ENCODE measurements at places on chromosomes 6 and 20.

GRCh38 chr6:155528982-155529453, 73.4 kb upstream of the NOX3 start:
- H3K27me3 ChIP-seq: no peaks in the 10 kb centered on the region
- H3K4me3 ChIP-seq: no peak overlapping the region

- H3K27ac ChIP-seq: peak within 1 kb of the TSS; percentile 84
- no peaks in the 10 kb centered on the region for H3K4me1 ChIP-seq
- H3K36me3 ChIP-seq: no peaks in the 10 kb centered on the region
- H3K27me3 ChIP-seq: no peaks in the 10 kb centered on the region
Observed at GRCh38 chr6:75284632-75285282, at the start of gene TMEM30A. TMEM30A (minus strand) TSS chr6:75284792; CDS start chr6:75284638, 154 bp downstream.

DNA sequence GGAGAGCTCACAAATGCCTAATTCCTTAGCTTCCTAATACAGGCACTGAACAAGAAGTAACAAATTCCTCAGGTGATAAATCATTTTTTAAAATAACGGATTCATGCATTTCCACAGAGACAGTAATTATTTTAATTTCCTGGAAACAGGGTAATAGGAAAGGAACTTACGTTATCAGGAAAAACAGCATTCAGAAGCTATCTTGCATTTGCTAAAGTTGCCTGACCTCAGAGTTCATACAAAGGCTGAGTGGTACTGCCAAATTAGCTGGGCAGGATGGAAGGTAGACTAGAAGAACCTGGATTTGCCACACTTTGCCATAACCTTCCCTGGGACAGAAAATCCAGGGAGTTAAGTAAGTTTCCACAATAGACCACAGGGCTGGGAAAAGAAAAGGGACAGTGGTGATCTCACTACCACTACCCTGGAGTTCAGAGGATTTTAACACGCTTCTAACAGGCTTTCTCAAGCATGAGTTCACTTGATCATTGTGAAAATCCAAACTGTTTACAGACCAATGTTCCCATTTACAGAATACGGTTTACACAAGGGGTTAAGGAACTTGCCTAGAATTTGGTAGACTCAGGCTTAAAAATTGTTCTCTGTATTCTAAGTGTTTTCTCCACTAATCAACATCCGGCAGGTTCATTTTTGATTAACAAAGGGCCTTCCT, 57.0 kb downstream of the KIF13A start:
- no peak overlapping the region for H3K4me3 ChIP-seq
- H3K4me1 ChIP-seq: peaks cover 52% of the 10 kb centered on the region
- peak overlapping the region; percentile 71 for H3K27ac ChIP-seq
- DNase-seq: no peak
- no peaks in the 10 kb centered on the region for H3K27me3 ChIP-seq
- H3K36me3 ChIP-seq: no peaks in the 10 kb centered on the region

DNA sequence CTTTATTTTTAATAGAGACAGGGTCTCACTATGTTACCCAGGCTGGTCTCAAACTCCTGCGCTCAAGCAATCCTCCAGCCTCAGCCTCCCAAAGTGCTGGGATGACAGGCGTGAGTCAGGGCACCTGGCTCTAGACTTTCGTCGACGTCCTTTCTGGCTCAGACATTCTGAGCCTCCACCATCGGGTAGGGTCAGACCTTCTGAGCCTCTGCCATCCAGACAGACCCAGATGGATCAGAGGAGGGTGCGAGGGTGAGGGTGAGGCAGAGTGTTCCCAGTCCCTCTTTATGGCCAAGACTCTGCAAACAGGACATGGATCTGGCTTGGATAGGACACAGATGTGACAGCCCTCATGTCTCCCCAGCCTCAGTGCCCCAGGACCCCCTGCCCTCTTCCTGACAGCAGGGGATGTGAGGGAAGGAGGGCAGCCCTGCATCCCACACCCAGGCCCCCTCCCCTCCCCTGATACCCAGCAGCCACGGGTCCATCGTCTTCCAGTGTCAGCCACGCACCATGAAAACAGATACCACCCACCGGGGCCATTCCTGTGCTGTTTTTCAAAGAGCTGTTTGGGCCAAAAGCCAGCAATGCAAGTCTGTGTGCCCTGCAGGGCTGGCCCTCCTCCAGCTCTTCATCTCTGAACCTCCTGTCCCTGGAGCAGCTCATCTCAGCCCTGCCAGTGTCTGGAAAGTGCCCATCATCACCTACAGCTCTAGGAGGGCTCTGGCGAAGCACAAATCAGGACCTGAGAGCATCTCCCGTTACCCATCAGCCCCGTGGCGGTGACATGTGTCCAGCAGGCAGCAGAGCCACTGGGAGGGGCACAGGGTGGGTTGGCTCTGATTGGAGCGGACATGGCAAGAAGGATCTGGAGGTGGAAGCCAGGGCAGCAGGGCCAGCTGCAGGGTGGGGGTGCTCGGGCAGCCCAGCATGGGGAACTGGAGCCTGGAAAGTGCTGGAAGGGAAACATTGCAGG, 208.4 kb downstream of the PREX1 start:
- H3K27me3 ChIP-seq: no peaks in the 10 kb centered on the region
- no peak overlapping the region for H3K4me3 ChIP-seq
- H3K4me1 ChIP-seq: peaks cover 20% of the 10 kb centered on the region
- H3K27ac ChIP-seq: no peak overlapping the region
- DNase-seq: no peak

DNA sequence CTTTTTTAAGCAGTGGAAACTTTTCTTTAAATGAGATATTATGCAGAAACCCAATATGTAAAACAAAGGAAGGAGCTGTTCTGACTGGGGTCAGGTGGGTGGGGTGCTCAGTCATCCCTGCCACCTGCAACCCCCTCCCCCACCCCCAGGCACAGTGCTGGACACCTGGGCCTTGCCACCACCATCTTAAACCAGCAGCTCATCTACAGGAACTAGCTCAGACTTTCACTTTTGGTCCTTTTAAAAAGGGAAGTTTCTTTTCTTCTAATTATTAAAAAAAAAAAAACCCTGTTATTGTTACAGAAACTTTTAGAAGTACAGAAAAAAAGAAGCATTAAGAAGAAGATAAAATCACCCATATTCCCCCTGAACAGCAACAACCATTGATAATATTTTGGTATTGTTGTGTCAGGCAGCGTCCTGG, 37.1 kb downstream of the PPP1R16B start:
- H3K27me3 ChIP-seq: no peaks in the 10 kb centered on the region
- H3K27ac ChIP-seq: no peak overlapping the region
- H3K4me1 ChIP-seq: no peaks in the 10 kb centered on the region
- DNase-seq: no peak

DNA sequence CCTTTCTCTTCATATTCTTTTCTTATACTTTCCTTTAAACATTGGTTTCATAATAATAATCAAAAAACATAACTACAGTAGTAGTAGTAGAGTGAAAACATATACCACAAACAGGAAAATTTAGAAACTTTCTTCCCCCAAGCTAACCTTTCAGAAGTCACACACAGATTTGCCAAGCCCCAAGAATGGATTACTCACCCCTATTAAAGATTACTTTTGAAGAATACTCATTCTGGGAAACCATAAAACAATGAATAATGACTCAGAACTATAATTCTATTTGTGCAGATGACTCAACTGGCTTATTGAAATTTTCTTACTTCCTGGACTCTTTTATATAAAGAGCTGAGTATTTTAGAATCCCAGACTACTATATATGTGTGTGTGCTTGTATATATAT, 119.4 kb upstream of the GJE1 start:
- DNase-seq: no peak
- no peak overlapping the region for H3K27ac ChIP-seq
- H3K4me1 ChIP-seq: no peaks in the 10 kb centered on the region
- H3K27me3 ChIP-seq: no peaks in the 10 kb centered on the region
- no peaks in the 10 kb centered on the region for H3K36me3 ChIP-seq

DNA sequence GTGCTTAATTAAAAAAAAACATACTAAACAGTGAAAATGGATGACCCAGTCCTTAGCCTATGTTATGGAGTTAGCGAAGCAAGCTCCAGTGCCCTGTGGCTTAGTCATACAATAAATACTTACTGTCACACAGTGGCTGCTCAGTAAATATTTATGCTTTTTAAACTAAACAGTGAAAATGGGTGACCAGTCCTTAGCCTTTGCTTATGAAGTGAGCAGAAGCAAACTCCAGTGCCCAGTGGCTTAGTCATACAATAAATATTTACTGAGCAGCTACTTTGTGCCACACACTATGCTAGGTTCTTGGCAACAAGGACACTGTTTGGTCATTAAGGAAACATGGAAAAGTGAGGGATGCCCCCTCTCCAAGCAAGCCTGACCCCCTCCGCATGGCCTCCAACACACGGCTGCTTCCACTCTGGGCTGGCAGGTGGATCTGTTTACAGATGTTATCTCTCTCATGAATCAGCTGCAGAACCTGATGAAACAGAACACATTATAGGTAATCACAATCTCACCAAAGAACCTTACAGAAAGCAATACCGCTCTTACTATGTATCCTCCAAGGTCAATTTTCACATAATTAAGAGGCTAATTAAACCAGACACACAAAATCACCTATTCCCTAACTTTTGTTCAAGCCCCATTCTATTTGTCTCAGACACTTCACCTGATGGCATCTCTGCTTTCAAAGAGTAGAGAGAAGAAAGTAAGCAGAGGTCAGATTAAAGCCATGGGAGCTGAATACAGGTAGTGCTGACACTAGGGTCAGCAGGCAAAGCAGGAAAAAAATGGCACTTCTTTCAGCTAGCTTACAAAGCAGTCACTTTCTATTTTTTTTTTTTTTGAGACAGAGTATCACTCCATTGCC, 27.3 kb downstream of the CDK5RAP1 start:
- no peaks in the 10 kb centered on the region for H3K36me3 ChIP-seq
- no peaks in the 10 kb centered on the region for H3K4me1 ChIP-seq
- no peak overlapping the region for H3K27ac ChIP-seq
- DNase-seq: no peak
- H3K4me3 ChIP-seq: no peak overlapping the region
- H3K27me3 ChIP-seq: no peaks in the 10 kb centered on the region

- H3K4me3 ChIP-seq: no peak overlapping the region
- no peaks in the 10 kb centered on the region for H3K27me3 ChIP-seq
- no peaks in the 10 kb centered on the region for H3K36me3 ChIP-seq
- no peaks in the 10 kb centered on the region for H3K4me1 ChIP-seq
Observed at GRCh38 chr6:10951675-10952282, 64.9 kb downstream of the SYCP2L start.

GRCh38 chr20:62543470-62544302, 67.9 kb upstream of the GATA5 start:
- no peak overlapping the region for H3K27ac ChIP-seq
- H3K4me3 ChIP-seq: no peak overlapping the region
- no peaks in the 10 kb centered on the region for H3K4me1 ChIP-seq

GRCh38 chr6:5745081-5745480, 261.6 kb downstream of the NRN1 start:
- H3K36me3 ChIP-seq: no peaks in the 10 kb centered on the region
- no peak for DNase-seq
- H3K27me3 ChIP-seq: no peaks in the 10 kb centered on the region
- H3K4me1 ChIP-seq: no peaks in the 10 kb centered on the region
- no peak overlapping the region for H3K27ac ChIP-seq

DNA sequence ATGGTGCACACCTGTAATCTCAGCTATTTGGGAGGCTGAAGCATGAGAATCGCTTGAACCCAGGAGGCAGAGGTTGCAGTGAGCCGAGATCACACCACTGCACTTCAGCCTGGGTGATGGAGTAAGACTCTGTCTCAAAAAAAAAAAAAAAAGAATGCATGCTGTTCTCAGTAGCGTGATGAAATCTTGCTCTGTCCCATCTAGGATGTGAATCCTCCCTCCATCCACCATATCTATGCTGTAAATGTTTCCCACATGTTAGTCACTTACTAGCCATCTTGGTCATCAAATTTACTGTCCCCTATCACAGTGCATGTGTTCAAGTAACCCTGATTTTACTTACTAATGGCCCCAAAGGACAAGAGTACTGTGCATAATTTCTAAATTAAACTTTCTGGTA, 315.4 kb upstream of the TBX18 start:
- DNase-seq: no peak
- no peaks in the 10 kb centered on the region for H3K36me3 ChIP-seq
- no peaks in the 10 kb centered on the region for H3K4me1 ChIP-seq
- no peaks in the 10 kb centered on the region for H3K27me3 ChIP-seq

GRCh38 chr6:98295515-98296175, 538.7 kb upstream of the POU3F2 start:
- no peak for DNase-seq
- H3K36me3 ChIP-seq: no peaks in the 10 kb centered on the region
- no peak overlapping the region for H3K4me3 ChIP-seq
- no peaks in the 10 kb centered on the region for H3K27me3 ChIP-seq

DNA sequence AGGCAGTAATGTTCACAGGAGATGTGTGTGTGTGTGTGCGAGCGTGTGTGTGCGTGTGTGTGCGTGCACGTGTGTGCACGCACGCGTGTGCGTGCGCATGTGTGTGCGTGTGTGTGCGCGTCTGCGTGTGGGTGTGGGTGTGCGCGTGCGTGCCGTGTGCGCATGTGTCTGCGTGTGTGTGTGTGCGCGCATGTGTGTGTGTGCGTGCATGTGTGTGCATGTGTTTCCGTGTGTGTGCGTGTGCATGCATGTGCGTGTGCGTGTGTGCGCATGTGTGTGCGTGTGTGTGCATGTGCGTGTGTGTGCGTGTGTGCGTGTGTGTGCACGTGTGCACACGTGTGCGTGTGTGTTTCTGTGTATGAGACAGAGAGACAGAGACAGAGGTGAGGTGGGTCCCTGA, 136.0 kb upstream of the CST7 start:
- H3K27ac ChIP-seq: no peak overlapping the region
- H3K4me1 ChIP-seq: no peaks in the 10 kb centered on the region
- H3K36me3 ChIP-seq: no peaks in the 10 kb centered on the region
- no peak for DNase-seq

- no peak for DNase-seq
- H3K4me3 ChIP-seq: no peak overlapping the region
- H3K36me3 ChIP-seq: no peaks in the 10 kb centered on the region
- no peaks in the 10 kb centered on the region for H3K27me3 ChIP-seq
- no peak overlapping the region for H3K27ac ChIP-seq
Observed at GRCh38 chr6:138970856-138971425, 17.1 kb downstream of the REPS1 start.

- no peaks in the 10 kb centered on the region for H3K27me3 ChIP-seq
- no peak overlapping the region for H3K4me3 ChIP-seq
Observed at GRCh38 chr6:116035616-116036015, 25.1 kb downstream of the FRK start.

GRCh38 chr6:170284866-170285469, 5.9 kb downstream of the DLL1 start:
- no peak overlapping the region for H3K27ac ChIP-seq
- no peak overlapping the region for H3K4me3 ChIP-seq
- H3K27me3 ChIP-seq: peaks cover 23% of the 10 kb centered on the region
- no peaks in the 10 kb centered on the region for H3K36me3 ChIP-seq
- DNase-seq: no peak

DNA sequence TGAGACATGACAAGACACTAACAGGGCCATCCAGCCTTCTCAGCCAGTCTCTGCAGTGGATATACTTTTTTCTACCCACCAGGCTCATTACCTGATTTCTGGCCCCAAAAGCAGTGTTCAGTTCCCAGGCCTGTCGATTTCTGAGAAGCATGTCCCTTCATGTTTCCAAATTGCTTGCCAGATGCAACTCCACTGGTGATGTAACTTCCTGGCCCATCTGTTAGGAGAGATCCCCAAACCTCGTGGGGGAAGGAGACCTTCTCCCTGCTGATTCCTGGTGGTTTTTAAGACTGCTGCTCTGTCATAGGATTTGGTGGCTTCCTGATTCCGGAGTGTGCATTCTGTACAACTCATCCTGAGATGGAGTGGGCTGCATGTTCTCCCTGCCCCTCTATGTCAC, 31.6 kb upstream of the MRPS10 start:
- peaks cover 59% of the 10 kb centered on the region for H3K36me3 ChIP-seq
- DNase-seq: peak; percentile 43
- H3K27ac ChIP-seq: no peak overlapping the region
- no peak overlapping the region for H3K4me3 ChIP-seq
- peaks cover 20% of the 10 kb centered on the region for H3K4me1 ChIP-seq

GRCh38 chr6:118546880-118547218, 1.2 kb upstream of the PLN start:
- H3K27me3 ChIP-seq: no peaks in the 10 kb centered on the region
- H3K4me1 ChIP-seq: peaks cover 8% of the 10 kb centered on the region
- H3K36me3 ChIP-seq: no peaks in the 10 kb centered on the region
